ENCODE measurements at places on chromosomes 6 and 20.

- no peak overlapping the region for H3K27ac ChIP-seq
- peaks cover 19% of the 10 kb centered on the region for H3K4me1 ChIP-seq
Observed at GRCh38 chr20:54162378-54163009, 11.3 kb downstream of the CYP24A1 start.

- H3K27me3 ChIP-seq = no peaks in the 10 kb centered on the region
- no peaks in the 10 kb centered on the region for H3K4me1 ChIP-seq
- H3K27ac ChIP-seq = no peak overlapping the region
- H3K4me3 ChIP-seq = no peak overlapping the region
- no peak for DNase-seq
- H3K36me3 ChIP-seq = no peaks in the 10 kb centered on the region
Observed at GRCh38 chr6:134187154-134187553, 130.8 kb downstream of the SGK1 start.

DNA sequence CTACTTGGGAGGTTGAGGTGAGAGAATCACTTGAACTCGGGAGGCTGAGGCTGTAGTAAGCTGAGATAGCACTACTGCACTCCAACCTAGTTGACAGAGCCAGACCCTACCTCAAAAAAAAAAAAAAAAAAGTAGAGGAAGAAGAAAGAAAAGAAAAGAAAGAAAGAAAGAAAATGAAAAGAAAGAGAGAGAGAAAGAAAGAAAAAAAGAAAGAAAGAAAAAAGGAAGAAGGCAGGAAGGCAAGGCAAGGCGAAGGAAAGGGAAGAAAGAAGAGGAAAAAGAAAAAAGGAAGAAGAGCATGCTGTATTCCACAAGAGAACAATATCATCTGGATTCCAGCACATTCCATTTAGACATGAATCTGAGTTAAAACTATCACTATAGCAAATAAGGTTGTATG lies 3.8 kb downstream of the GCM1 start:
- no peaks in the 10 kb centered on the region for H3K4me1 ChIP-seq
- no peaks in the 10 kb centered on the region for H3K27me3 ChIP-seq
- no peaks in the 10 kb centered on the region for H3K36me3 ChIP-seq
- no peak for DNase-seq
- no peak overlapping the region for H3K27ac ChIP-seq
- H3K4me3 ChIP-seq = no peak overlapping the region

DNA sequence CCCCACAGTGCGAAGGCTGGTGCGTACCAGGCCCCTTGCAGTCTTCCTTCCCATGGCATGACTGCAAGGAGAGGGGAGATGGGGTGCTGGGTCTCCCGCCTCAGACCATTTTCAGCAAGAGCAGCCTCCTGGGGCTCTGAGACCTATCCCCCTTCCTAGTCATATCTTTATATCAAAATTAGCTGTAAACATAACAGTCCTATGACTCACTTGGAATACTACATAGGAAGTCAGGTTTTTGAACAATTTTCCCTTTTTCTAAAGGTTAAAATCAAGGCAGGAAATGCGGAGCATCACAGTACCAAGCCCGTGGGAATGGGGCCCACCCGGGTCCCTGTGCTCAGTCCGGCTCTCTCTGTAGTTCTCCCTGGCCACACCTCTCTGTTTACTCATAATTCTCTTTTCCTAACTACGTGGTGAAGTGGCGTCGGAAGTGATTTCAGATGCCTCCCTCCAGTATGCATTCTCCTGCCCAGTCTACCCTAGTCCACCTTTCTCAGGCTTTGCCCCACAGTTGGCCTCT lies 109.8 kb upstream of the TMEM170B start:
- H3K4me1 ChIP-seq = peaks cover 81% of the 10 kb centered on the region
- H3K4me3 ChIP-seq = peak overlapping the region; percentile 38
- peak overlapping the region; percentile 80 for H3K27ac ChIP-seq

GRCh38 chr6:53382421-53382820 lies 33.7 kb upstream of the ELOVL5 start:
- no peak overlapping the region for H3K27ac ChIP-seq
- H3K4me1 ChIP-seq = no peaks in the 10 kb centered on the region
- H3K27me3 ChIP-seq = no peaks in the 10 kb centered on the region
- no peak overlapping the region for H3K4me3 ChIP-seq

DNA sequence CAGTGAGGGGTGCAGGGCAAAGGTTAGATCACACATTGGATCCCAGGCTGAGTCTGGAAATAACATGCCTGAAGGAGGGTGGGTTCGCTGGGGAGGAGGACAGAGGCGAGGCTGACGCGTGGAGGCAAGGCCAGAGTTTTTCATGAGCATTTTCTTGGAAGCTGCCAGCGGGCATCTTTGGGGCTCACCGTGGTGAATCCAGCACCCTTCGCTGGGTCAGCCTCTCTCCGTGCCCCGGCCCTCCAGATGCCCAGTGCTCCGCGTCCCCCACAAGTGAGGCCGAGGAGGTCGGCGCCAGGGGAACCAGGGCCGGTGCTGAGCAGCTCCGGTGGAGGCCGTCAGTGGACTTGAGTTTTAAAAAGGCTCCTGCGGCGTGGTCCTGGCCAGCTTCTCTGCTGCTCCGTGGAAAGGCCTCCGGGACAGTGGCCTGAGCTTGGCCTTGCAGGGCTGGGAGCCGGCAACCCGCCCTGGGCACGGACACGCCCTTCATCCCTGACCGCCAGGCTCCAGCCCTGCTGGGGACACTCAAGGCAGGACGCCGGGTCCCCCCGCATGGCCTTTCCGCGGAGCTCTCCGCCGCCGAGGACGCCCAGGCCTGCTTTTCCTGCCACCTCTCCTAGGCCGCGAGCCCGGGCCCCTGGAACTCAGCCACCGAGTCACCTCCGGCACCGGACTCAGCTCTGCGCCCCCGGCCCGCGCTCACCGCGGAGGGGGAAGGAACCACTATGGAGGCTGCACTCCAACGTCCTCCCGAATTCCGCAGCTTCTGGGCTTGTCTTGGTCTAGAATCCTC lies 114.3 kb downstream of the THBS2 start:
- no peaks in the 10 kb centered on the region for H3K36me3 ChIP-seq
- peaks cover 63% of the 10 kb centered on the region for H3K27me3 ChIP-seq
- DNase-seq = no peak
- H3K4me1 ChIP-seq = no peaks in the 10 kb centered on the region
- H3K4me3 ChIP-seq = no peak overlapping the region

DNA sequence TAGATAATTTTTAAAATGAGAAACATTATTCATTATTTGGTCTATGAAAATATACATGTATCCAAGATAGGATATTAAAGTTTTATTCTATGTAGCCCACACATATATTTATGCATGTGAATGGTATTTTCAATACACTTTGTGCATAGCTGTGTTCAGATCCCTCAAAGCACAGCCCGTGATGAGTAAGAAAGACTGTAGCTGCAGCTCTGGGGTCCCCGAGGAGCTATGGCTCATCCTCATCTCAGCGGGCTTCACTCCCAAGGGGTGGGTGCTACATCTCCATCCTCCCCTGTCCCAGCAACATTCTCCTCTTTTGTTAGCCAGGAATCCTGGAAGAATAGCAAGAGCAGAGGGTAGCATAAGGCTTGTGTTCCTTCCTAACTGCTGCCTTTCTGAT lies 130.8 kb downstream of the SAMD5 start:
- no peaks in the 10 kb centered on the region for H3K36me3 ChIP-seq
- no peak overlapping the region for H3K27ac ChIP-seq
- no peaks in the 10 kb centered on the region for H3K27me3 ChIP-seq
- DNase-seq = no peak
- no peaks in the 10 kb centered on the region for H3K4me1 ChIP-seq

GRCh38 chr20:25487306-25487705 lies 79.8 kb downstream of the GINS1 start:
- H3K4me1 ChIP-seq = peaks cover 16% of the 10 kb centered on the region
- no peak overlapping the region for H3K27ac ChIP-seq
- DNase-seq = no peak
- no peaks in the 10 kb centered on the region for H3K36me3 ChIP-seq
- no peaks in the 10 kb centered on the region for H3K27me3 ChIP-seq
- H3K4me3 ChIP-seq = no peak overlapping the region

DNA sequence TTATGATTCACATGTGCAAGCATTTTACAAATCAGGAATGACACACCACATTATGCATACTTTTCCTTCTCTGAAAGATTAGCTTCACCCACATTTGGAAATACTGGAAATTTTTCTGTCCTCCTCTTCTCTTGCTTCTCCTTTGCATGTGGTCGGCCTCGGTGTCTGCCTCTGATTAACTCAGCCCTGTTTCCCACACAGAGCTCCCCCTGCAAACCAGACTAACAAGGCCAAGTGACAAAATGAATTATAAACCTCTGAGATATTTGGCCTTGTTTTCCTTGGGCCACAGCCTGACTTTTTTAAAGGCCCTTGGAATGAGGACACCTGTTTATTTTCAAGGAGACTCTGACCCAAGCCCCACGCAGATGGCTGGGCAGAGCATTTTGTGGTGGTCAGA lies 9.0 kb upstream of the CCN6 start:
- DNase-seq = no peak
- no peaks in the 10 kb centered on the region for H3K36me3 ChIP-seq
- H3K27ac ChIP-seq = no peak overlapping the region
- 0 out of 2 replicates have a peak, but pooled peaks cover 4% of the 10 kb centered on the region for H3K4me1 ChIP-seq
- no peaks in the 10 kb centered on the region for H3K27me3 ChIP-seq
- no peak overlapping the region for H3K4me3 ChIP-seq

DNA sequence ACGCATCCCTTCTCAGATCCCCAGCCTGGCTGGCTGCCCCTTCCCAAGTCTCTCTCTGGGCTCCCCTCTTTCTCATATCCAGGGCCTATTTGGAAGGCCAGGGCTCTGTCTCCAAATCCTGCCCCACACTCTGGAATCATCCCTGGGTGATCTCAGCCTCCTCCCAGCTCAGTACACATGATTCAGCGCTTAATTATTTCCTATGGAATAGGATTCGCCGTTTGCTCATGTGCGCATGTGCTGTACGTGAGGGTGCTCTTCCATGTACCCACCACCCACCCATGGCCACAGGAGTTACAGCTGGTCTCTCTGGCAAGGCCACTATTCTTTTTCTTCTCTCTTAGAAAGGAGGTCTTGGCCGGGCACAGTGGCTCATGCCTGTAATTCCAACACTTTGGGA lies 81.7 kb upstream of the FOXP4 start:
- peaks cover 8% of the 10 kb centered on the region for H3K4me1 ChIP-seq
- H3K27me3 ChIP-seq = peaks cover 24% of the 10 kb centered on the region
- no peaks in the 10 kb centered on the region for H3K36me3 ChIP-seq
- H3K4me3 ChIP-seq = no peak overlapping the region
- no peak overlapping the region for H3K27ac ChIP-seq
- DNase-seq = no peak

GRCh38 chr6:35496841-35497570 lies at the start of gene TEAD3:
TEAD3 (minus strand) TSS chr6:35497079.
- peak within 1 kb of the TSS; percentile 94 for H3K4me3 ChIP-seq
- H3K36me3 ChIP-seq = no peaks in the 10 kb centered on the region
- H3K27ac ChIP-seq = peak within 1 kb of the TSS; percentile 88
- DNase-seq = peak; percentile 51

- H3K4me1 ChIP-seq = no peaks in the 10 kb centered on the region
- H3K4me3 ChIP-seq = no peak overlapping the region
- H3K27me3 ChIP-seq = no peaks in the 10 kb centered on the region
- no peak overlapping the region for H3K27ac ChIP-seq
- no peaks in the 10 kb centered on the region for H3K36me3 ChIP-seq
- no peak for DNase-seq
Observed at GRCh38 chr20:20528861-20529260, 161.0 kb downstream of the INSM1 start.

GRCh38 chr6:127366282-127367022 lies 23.0 kb upstream of the ECHDC1 start:
- H3K27me3 ChIP-seq = no peaks in the 10 kb centered on the region
- H3K36me3 ChIP-seq = no peaks in the 10 kb centered on the region
- DNase-seq = peak; percentile 74
- H3K4me1 ChIP-seq = peaks cover 22% of the 10 kb centered on the region
- peak overlapping the region; percentile 67 for H3K27ac ChIP-seq
- peak overlapping the region; percentile 6 for H3K4me3 ChIP-seq

- H3K4me3 ChIP-seq = no peak overlapping the region
- H3K27ac ChIP-seq = no peak overlapping the region
- DNase-seq = no peak
- H3K36me3 ChIP-seq = peaks cover 3% of the 10 kb centered on the region
- no peaks in the 10 kb centered on the region for H3K4me1 ChIP-seq
Observed at GRCh38 chr6:160082627-160083026, 39.0 kb upstream of the SLC22A1 start.

- no peaks in the 10 kb centered on the region for H3K27me3 ChIP-seq
- peak; percentile 83 for DNase-seq
- peak overlapping the region; percentile 73 for H3K27ac ChIP-seq
- no peaks in the 10 kb centered on the region for H3K36me3 ChIP-seq
- H3K4me3 ChIP-seq = no peak overlapping the region
Observed at GRCh38 chr6:16676978-16677377, 84.3 kb downstream of the ATXN1 start.

DNA sequence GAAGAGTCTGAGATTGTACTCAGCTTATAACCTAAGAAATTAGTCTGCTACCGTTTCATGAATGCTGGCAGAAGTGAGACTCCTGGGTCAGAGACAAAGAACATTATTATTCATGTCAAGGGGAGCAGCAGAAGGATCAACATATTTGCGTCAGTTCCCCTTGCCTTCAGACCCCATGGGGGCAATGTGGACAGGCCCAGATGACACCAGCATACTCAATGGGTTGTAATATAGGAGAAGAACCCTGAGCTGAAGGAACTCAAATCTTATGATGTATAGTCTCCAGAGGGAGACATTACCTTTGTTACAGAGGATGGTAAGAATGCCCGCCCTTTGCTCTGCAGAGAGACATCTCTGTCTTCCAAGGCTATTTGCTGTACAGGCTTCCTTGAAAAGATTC lies 384.4 kb downstream of the EPM2A start:
- no peaks in the 10 kb centered on the region for H3K27me3 ChIP-seq
- no peaks in the 10 kb centered on the region for H3K4me1 ChIP-seq
- H3K27ac ChIP-seq = no peak overlapping the region
- no peaks in the 10 kb centered on the region for H3K36me3 ChIP-seq
- no peak overlapping the region for H3K4me3 ChIP-seq
- DNase-seq = no peak

GRCh38 chr6:108689272-108690161 lies 128.8 kb downstream of the FOXO3 start:
- H3K27me3 ChIP-seq = no peaks in the 10 kb centered on the region
- peaks cover 66% of the 10 kb centered on the region for H3K4me1 ChIP-seq
- H3K36me3 ChIP-seq = peaks cover 38% of the 10 kb centered on the region
- peak; percentile 99 for DNase-seq

- peak overlapping the region; percentile 35 for H3K27ac ChIP-seq
- H3K4me1 ChIP-seq = no peaks in the 10 kb centered on the region
- H3K36me3 ChIP-seq = no peaks in the 10 kb centered on the region
- no peaks in the 10 kb centered on the region for H3K27me3 ChIP-seq
- peak overlapping the region; percentile 37 for H3K4me3 ChIP-seq
Observed at GRCh38 chr6:7479801-7480266, 61.6 kb upstream of the DSP start.

- no peaks in the 10 kb centered on the region for H3K4me1 ChIP-seq
- no peak overlapping the region for H3K4me3 ChIP-seq
- no peak for DNase-seq
- no peak overlapping the region for H3K27ac ChIP-seq
- H3K36me3 ChIP-seq = no peaks in the 10 kb centered on the region
- H3K27me3 ChIP-seq = no peaks in the 10 kb centered on the region
Observed at GRCh38 chr20:19723051-19723450, 35.0 kb upstream of the RIN2 start.
